ENCODE measurements at places on chromosomes 5 and 9. TPM values are rescaled to one million over a fixed set of nuclear protein-coding genes. Genes with fewer than 3 reads are reported as not detected.
A peak's percentile ranks its signal among the peaks of the same experiment; 100 is the strongest.

CENPK gene
- total RNA-seq: 33.3 TPM

DNA sequence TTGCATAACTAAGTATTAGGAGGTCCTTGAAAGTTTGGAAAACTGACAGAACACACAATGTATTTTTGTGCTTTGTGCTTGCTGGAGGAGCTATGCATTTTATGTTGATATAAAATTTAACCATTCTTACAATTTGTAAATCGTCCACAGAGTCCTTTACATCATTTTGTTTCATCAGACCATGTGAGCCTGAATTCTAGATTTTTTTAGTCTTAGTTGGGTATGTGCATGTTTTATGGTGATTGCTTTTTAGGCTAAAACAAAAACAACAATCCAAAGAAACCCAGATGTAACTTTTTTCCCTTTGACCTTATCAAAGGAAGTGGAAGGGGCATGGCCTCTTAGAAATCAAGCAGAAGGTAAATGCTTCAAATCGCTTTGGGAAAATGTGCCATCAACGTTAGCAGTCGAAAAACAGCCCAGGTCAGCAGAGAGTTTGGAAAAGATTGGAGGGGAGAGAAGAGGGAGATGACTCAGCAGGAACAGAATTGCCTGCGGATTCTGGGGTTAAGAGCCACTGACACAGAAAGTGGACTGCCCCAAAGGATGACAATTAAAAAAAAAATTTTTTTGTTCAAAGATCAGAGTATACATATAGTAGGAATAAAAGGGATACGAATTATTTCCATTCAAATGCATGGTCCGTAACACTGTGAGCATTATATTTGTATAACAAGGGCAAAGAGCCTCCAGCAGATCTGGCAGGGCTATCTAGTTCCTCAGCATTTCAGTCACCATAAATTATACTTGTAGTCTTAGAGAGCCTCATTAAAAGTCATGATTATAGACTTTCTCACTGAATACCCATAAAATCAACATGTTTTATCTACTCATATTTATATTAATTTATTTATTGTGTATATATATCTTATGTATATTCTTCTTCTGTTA, 253.5 kb upstream of the HAPLN1 start:
- DNase-seq: no peak

RMI1 gene
- 14.4 TPM for total RNA-seq

GRCh38 chr9:6218099-6218502, 2.5 kb downstream of the IL33 start:
- DNase-seq: no peak

DNA sequence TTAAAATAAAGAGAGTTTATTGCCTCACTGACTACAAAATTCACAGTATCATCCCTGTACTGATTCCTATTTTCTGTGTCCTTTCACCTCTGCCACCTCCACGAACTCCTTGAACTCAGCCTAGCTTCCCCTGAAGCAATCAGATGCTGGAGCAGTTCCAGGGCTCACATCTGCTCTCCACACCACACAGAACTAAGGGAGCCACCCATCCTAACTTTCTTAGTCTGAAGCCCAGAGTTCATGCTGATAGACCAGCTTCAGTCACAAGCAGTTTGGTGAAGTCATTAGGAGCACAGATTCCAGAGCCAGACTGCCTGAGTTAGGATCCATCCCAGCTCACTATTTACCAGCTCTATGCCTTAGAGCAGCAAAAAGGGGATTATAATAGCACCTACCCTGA, 15.6 kb upstream of the EPB41L4A start:
- DNase-seq: no peak

CCL28 gene
- total RNA-seq: 1.9 TPM

DNA sequence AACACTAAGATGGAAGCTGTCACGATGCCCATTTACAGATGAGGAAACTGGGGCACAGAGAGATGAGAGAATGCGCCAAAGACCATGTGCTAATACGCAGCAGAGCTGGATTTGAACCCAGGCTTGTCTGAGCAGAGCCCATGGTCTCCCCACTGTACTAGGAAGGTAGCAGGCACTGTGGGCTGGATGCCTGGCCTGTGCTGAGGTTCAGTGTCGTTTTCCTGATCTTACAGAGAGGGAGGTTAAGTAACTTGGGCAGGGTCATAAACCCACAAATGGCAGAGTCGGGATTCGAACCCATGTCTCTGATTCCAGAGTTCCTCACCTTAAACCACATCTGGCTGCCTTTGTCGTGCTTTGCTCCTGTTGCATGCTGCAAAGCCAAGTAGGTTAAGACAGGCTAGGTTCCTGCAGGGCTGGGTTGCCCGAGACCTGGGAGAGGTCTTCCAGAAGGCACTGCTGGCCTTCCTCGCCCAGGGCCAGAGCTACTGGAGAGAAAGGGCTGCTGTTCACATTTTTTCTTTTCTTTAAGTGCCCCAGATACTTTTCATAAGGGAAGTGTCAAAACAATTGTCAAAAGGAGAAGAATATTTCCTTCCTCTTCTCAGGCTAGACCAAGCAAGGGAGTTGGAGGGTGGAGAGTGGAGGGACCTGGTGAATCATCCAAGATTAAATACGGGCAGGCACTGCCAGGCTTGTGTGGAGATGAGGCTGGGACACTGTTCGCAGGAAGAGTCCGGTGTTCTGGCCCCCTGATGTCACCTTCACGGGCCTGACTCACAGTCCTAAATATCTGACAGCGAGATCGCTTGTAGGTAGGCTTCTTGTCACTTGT, 3.2 kb downstream of the NEK6 start:
- peak; percentile 50 for DNase-seq

DNA sequence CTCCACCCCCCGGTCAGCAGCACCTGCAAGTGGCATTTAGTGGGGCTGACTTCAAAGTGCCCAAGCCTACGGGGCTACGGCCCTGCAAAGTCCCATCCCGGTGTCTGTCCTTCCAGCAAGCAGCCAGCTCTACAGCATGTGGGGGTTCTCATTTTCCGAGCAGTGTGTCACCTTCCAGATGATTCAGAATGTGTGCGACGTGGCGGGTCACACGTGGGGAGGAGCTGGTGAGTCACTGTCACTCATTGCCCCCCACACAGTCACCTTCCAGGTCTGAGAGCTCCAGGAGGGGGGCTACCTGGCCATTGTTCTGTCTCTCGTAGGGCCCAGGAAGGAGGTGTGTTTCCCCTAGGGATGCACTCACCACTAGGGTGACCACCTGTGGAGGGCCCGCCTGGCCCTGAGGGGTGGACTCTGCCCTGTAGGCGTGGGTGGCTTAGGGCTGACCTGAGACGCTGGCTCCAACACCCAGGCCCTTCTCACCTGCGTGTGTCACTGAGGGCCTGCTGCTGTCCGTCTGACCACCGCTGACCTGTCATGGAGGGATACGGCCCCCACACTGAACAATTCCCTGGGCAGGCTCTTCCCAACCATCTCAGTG, 70.2 kb downstream of the SEMA4D start:
- DNase-seq: no peak

IL9 gene
- not detected for total RNA-seq

DNA sequence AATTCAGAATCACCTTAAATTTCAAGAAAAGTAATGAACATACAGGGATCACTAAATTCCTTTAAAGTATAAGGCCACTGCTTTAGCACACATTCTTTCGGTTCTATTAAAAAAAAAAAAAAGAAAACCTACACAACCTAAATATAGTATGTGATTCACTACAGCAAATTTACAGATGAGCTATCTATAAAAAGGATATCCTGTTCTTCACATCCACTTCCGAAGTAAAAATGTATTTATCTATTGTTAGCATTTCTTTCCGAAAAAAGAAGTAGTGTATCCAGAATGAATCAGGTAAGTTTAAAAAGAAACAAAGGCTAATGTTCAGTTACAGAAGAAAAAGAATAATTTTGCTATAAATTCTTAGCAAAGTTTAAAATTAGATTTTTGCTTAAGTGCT, 70.2 kb downstream of the ECPAS start:
- DNase-seq: no peak

- no peak for DNase-seq
Measured at GRCh38 chr5:68423154-68423811, 207.7 kb downstream of the PIK3R1 start.
